Right hindlimb (tissue), 1 donor: ENCODE measurements at places on chromosomes 1 and 21.

- no peak for DNase-seq
These were observed 40.8 kb downstream of the PTPRC start for GRCh38 chr1:198679535-198680173.

GRCh38 chr1:230043081-230043480, 24.0 kb upstream of the GALNT2 start:
- no peak for DNase-seq

DNA sequence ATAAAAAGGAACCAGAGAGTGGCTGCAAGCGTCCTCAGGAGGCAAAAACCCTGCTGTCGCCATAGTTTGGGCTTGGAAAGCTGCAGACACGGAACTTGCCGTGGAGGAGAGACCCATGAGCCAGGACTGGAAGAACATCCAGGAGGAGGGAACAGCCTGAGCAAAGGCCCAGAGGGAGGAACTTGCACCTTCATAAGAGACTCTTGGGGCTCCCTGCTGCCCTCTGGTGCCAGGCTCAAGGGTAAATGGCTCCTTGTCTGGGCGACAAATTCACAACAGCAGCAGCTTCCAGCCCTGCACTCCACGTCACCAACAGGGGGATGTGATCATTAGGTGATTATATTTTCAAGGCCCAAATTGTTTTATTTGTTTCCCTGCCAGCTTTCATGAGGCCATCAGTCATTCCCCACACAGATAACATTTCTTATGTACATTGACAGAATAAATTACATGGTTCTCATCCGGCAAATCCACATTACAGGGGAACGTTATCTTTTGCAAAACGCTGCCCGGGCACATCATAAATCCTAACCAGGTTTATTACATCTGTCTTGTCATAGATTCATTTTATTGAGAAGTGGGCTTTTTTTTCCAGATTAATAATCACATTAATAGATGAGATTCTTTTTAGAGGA, 143.0 kb upstream of the GRIK3 start:
- DNase-seq: no peak

- no peak for DNase-seq
These were observed 5.7 kb upstream of the VANGL2 start for GRCh38 chr1:160394673-160395072.

- DNase-seq: peak; percentile 82
These were observed at the start of gene MYOM3 for GRCh38 chr1:24111996-24112779. Gene MYOM3 (minus strand): TSS chr1:24112135. CDS start chr1:24108636, 3,499 bp downstream.

- DNase-seq: no peak
These were observed 63.3 kb downstream of the ASH1L start for GRCh38 chr1:155499263-155499662.

GRCh38 chr21:26956216-26956615, 10.7 kb downstream of the ADAMTS5 start:
- DNase-seq: no peak

DNA sequence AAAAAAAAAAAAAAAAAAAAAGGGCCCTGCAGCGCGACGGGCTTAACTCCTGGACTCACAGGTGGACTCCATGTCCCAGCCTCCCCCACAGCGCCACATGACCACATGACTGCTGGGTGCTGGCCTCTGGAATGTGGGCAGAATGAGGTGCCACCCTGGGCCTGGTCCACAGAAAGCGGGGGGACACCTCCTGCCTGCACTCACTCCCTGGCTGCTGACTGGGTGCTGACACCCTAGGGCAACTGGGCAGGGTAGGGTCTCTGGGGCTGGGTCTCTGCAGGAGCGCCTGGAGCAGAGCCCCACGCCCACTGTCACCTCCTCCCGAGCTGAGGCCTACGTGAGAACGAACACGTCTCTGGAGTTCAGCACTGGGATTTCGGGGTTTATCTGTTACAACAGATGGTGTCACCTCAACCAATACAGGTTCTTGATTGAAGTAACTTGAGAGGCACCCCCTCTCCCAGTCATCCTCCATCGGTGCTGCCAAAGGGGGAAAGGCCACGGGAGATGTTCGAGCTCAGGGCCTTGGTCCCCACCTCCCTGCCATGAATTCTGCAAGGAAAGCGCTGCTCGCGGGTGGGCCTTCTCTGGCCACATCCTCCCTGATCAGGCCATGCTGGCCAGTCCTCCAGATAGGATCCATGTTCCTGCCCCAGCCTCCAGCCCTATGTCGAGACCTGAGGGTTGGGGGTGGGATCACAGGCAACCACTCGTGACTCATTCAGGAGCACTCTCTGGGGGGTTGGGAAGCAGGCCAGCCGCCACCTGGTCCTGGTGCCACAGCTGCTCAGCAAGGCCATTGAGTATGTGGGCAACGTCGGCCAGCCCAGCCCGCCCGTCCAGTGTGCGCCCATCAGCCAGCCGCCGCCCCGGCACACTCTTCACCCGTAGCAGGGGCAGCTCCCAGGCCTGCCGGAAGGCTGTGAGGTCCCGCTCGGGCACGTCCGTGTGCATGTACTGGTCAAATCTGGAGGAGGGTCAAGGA, 5.4 kb downstream of the CPLANE2 start:
- DNase-seq: no peak
